ENCODE measurements at places on chromosomes 3 and 15.

GRCh38 chr3:41716471-41716870 lies 245.4 kb downstream of the ULK4 start:
- no peak for DNase-seq

DNA sequence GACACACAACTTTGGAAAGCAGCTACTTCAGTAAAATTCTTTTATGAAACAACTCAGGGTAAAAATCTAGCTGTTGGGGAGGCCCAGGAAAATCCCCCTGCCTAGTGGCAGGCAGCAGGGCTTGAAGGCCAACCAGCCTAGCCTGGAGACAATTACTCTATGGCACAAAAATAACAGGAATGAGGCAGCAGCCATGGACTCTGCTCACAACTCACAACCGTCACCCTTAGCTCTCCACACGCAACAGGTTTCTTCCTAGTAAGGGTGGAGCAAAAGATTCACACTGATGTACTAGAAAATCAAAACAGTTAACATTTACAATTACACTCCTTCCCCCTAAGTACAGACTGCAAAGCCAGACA lies 530 bp upstream of the FBXL22 start:
- DNase-seq = no peak

- DNase-seq = no peak
Measured at GRCh38 chr3:119637679-119638477, 22.5 kb downstream of the POPDC2 start.

DNA sequence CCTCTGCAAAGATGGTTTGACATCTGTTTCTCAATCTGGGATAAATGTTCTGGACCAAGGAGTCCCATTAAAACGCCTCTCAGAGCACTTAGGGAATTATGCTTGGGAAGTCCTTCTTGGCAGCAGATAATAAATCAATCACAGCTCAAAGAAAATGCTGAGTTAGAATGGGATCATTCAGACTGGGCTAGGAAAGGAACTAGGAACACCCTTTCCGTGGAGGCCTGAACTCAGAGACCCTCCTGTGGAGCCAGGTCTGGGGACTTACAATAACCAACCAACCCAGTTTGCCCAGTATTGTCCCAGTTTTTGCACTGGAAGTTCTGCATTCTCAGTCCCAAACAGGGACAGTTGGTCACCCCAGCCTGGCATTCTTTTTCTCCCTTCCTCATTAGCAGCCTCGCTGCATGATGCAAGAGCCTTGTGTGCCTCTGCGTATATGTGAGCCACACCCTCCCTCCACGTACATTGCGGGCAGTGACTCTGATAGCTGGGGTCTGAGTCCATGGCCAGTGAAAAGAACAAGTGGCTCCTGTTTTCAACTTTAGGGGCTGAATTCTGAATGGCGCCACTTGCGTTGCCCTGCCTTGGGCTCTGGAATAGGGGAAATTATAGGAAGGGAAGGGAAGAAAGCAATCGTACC lies 88.7 kb downstream of the SEMA5B start:
- no peak for DNase-seq

DNA sequence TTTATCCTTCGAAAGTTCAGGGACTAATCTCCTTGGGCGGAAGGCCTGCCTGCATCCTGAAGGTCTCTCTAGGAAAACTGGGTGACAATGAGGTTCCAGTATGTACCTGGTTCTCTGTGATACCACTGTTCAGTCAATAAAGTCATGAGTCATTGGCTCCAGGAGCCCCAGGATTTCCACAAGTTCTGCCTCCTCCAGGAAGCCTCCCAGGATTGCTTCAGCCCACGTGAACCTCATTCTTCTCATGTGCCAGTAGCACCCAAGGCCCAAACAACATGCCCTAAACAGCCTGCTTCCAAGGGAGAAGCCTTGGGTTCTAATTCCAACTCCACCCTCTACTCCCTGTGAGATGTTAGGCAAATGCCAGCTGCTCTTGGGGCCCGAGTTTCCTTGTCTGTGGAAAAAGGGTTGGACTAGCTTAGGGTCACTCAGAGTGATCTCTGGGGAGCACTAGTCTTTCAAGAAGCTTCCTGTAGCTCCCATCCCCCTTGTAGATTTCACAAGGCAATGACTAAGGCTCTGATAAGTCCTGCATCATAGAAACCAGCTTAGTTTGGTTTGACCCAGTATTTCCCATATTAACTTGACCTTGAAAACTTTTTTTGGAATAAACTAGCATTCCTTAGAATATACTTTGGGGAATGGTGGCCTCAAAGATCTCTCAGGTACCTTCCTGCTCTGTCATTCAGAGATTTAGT lies 118.3 kb upstream of the ATP2B2 start:
- DNase-seq = no peak

- no peak for DNase-seq
Measured at GRCh38 chr3:58628823-58629562, 37.6 kb downstream of the FAM3D start.

- DNase-seq = no peak
Measured at GRCh38 chr3:36729204-36730056, 34.9 kb downstream of the DCLK3 start.

DNA sequence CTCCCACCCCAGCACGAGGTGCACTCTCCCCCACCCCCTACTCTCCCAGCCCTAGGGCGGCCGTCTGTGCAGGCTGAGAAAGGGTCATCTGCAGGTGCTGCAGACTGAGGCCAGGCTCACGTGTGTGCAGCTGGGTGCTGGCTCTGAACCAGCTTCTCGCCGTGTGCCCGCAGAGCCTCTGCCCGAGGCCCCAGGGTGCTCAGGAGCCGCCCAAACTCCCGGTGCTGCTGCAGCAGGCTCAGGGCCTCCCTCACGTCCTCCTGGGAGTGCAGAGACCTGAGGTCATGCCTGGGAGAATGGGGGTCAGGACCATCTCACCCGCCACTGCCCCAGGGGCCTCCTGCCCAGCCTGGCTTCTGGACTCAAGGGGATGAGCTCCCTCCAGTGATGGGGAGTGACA lies 17.2 kb downstream of the SPTBN5 start:
- DNase-seq = no peak

All from activated CD4-positive, alpha-beta T cell treated with anti-CD3 and anti-CD28 coated beads for 4 hours (primary cell).